ENCODE measurements at places on chromosomes 7 and 10.

DNA sequence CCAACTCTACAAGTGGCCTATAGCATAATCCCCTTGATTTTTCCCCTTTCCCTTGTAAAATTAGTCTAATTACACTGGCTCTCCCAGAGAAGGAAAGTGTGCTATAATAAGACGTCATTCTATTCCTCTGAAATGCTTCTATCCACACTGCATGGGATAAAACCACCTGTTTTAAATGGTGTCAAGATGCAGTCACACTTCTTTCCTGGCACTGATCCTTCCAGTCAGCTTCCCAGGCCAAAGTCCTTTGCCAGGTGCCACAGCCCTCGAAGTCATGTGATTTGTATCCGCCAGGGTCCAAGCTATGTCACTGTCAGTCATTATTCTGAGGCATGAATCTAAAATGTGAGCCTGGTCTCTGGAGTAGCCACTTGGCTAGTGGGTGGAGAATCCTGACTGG is 169.0 kb upstream of the KIAA1217 start:
- no peak for DNase-seq

- no peak for DNase-seq
These were observed 10.4 kb upstream of the CFAP43 start for GRCh38 chr10:104242545-104242944.

DNA sequence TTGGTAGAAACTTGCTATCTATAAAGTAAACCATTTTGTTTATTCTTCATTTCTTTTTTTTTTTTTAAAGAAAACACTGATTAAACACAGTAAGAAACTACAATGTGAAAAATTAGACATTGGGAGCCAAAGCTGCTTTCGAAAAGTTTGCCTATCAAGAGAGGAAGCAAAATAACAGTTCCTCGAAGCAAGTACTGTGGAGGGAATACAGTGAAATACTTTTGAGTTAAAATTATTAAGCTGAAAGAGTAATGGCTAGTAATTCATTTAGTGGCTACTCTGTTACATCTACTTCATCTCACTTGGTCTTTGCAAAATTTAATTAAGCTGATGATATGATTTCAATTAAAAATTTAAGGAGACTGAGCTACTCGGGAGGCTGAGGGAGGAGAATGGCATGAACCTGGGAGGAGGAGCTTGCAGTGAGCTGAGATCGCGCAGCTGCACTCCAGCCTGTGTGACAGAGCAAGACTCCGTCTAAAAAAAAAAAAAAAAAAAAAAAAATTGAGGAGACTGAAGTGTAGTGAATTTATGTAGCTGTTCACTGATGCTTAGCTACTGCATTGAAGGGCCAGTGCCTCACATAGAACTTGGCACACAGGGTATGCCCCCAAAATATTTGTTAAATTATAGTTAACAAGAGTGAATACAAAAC is 982.1 kb upstream of the MBL2 start:
- DNase-seq = no peak

- no peak for DNase-seq
These were observed 2.2 kb upstream of the ACHE start for GRCh38 chr7:100897772-100898454.

DNA sequence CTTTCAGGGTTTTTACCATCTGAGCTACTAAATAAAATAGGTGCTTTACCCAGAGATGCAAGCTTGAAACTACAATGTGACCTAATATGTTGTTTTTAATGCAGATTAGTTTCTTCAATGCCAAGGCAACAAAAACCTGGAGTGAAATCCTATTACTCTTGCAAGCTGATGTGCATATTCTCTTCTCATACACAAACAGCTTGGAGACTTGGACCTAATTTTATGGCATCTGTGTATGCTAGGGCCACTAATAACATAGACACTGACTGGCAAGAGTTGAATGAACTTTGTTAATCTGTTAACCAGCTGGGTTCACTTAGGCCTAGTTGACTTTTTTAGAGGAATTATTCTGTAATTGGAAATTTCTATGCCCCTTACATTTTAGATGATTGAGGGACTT is 23.4 kb upstream of the SMIM30 start:
- no peak for DNase-seq

DNA sequence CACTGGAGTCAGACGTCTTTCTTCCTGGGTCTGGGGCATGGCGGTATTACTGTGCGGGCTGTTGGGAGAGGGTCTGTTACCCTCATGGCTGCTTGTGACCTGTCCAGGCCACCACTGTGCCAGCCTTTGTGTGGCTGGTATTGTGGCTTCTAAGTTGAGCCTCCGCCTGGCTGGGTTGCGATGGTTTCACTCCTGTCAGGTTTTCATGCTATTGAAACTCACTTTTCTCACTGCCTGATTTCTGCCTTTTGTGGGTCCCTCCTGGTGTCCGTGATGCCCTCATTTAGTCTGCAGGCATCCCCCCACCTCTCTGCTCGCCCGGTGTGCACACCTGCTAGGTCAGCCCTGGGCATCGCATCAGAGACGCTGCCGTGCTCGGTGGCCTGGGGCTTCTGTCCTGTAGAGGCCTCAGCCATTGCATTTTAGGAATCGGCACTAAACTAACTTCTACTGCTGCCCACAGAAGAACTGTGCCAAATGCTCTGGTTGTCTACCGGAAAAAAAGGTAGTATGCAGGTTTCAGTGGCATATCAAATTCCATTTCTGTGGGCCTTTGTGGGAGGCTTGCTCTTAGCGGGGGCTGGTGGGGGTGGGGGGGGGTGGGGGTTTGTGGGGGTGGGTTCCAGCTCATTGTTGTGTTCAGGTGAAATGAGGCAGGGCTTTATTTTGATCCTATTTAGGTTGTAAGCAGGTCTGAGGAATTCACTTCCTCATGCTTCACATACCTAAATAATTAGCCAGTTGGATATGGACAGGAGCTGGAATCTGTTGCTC is 64.3 kb downstream of the MGMT start:
- DNase-seq = peak; percentile 70

- peak; percentile 31 for DNase-seq
These were observed 8.0 kb downstream of the RSU1 start for GRCh38 chr10:16809074-16809718.

- no peak for DNase-seq
These were observed 29.3 kb upstream of the YAE1 start for GRCh38 chr7:39536951-39537350.

DNA sequence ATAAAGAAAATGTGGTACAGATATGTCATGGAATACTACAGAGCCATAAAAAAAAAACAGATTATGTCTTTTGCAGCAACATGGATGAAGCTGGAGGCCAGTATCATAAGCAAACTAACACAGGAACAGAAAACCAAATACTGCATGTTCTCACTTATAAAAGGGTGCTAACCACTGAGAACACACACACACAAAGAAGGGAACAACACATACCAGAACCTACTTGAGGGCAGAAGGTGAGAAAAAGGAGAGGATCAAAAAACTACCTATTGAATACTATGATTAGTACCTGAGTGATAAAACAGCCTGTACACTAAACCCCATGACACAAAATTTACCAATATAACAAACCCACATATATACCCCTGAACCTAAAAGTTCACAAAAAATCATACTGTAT is 144.6 kb downstream of the TPK1 start:
- DNase-seq = no peak

DNA sequence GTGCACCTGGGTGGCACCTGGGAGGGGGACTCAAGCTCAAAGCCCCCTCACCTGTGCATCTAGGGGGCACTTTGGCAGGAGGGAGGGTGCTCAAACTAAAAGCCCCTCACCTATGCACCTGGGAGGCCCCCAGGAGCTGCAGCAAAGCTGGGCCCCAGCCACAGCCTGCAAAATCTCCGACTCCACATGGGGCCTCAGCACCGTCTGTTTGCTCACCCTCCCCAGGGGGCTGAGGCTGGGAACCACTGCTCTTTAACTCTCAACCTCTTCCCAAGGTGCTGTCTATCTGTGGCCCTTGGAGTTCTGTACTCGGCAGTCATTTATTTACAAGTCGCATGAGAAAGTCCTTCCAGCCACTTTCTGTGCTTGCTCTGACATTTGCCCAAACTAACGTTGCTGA is 458.4 kb downstream of the DNAJB6 start:
- no peak for DNase-seq

DNA sequence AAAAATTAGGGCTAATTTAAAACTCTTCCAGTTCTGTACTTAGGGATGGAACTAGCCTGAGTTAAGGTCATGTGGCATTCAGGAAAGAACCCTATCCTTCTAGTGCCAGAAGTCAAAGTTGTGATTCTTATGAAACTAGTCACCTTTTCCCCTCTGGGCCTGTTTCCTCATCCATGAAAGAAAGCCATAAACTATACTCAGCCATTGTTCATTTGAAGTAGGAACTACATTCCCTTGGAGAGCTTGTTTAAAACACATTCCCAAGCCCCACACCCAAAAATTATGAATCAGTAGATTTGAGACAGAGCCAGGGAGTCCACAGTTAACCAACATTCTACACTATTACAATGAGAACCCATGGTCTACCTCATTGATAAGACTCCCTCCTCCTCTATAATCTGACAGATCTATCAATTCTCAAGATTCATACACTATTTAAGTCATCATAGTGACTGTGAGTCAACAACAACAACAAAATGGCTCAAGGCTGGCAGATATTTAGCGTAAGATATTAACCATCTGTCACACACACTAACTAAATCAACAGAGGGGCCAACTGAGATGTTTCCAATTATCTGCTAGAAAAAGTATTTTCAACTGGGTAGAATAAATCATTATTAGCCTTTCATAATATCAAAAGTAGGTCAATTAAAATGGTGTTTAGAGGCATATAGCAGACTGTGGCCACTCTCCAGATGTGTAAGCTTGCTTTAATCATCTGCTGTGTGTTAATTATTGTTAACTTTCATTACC is 102.3 kb downstream of the SLC25A13 start:
- DNase-seq = peak; percentile 46

DNA sequence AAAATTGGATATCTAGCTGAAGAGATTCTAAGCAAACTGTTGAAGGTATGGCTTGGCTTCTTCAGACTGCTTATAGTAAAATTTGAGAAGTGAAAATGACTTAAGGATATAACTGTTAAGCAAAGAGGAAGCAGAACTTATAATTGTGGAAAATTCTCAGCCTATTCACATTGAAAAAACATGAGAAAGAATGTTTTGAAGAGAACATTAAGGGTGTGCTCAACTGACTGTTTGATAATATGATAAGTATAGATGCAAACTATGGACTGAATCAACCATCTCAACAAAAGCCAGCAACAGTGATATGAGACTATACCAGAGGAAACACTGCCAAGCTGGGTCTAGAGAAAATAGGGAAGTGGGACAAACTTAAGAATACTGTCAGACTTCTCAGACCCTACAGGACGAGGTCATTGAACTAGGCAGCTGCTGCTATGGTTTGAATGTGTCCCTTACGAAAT is 133.1 kb upstream of the PPP1R3A start:
- DNase-seq = no peak

- DNase-seq = peak; percentile 13
These were observed 67.4 kb upstream of the LAMB4 start for GRCh38 chr7:108197371-108198091.

DNA sequence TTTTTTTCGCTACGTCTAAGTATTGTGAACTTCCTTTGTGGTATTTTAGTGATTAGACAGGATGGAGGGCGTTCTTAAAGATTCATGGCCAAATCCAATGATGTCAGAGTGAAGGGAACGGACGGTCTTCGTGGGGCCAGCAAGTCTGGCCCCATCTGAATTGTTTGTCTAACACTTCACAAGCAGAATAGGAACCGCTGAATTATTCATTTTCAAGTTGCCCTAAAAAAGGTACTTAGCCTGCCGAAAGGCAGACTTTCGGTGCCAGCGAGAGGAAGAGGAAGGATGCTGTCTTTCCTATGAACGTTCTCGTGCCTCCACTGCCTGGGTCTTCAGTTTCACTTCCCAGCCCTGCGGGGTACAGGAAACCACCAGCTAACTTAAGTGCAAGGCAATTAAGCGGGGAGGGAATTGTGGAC is 145.7 kb upstream of the SH2B2 start:
- no peak for DNase-seq

DNA sequence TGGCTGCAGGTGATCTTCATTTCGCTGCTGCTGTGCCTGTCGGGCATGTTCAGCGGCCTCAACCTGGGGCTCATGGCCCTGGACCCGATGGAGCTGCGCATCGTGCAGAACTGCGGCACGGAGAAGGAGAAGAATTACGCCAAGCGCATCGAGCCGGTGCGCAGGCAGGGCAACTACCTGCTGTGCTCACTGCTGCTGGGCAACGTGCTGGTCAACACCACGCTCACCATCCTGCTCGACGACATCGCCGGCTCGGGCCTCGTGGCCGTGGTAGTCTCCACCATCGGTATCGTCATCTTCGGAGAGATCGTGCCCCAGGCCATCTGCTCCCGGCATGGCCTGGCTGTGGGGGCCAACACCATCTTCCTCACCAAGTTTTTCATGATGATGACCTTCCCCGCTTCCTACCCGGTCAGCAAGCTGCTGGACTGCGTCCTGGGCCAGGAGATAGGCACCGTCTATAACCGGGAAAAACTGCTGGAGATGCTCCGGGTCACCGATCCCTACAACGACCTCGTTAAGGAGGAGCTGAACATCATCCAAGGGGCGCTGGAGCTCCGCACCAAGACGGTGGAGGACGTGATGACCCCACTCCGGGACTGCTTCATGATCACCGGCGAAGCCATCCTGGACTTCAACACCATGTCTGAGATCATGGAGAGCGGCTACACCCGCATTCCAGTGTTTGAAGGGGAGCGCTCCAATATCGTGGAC is 1.3 kb downstream of the CNNM2 start:
- DNase-seq = peak; percentile 11

- no peak for DNase-seq
These were observed 452.0 kb downstream of the REEP3 start for GRCh38 chr10:63972949-63973827.

DNA sequence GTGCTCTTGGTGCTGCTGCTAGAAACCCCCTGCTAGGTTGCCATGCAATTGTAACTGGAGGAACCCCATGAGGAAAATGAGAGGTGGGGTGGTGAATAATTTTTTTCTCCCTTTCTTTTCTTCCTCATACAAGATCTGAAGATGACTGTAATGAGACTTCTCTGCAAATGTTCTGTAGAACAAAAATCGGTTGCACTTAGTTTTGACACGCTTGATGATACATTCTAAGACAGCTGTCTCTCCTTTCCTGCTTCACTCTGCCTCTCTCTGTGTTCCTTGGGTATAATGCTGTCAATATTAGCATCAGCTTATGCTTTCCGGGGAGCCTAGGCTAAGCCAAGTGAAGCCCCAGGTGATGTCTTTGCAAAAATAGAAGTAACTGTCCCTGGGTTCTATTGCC is 721.5 kb downstream of the POM121L12 start:
- DNase-seq = no peak

DNA sequence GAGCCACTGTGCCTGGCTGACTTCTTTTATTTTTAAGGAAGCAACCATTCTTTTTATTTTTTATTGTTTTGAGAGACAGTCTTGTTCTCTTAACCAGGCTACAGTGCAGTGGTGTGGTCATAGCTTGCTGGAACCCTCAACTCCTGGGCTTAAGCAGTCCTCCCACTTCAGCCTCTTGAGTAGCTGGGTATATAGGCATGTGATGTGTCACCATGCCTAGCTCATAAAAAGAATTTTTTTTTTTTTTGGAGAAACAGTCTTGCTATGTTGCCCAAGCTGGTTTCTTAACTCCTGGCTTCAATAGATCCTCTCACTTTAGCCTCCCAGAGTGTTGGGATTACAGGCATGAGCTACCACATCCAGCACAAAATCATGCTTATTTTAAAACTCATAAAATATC is 5.8 kb downstream of the MCU start:
- DNase-seq = peak; percentile 64

- peak; percentile 89 for DNase-seq
These were observed 21.8 kb downstream of the STAM start for GRCh38 chr10:17665747-17666146.
